K562 (cell line): ENCODE measurements at places on chromosomes 16 and 17. TPM values are rescaled to one million over a fixed set of nuclear protein-coding genes. Genes with fewer than 3 reads are reported as not detected.

The AGRP gene
- not detected in 2 replicates for total RNA-seq

The MYLK3 gene
- total RNA-seq, result 10.1 and 10.7 TPM in 2 replicates

The MAF gene
- 0.16 and 0.18 TPM in 2 replicates for total RNA-seq

The MFAP4 gene
- 0.24 and 0.36 TPM in 2 replicates for total RNA-seq

The IL21R gene
- 0.29 and 0.51 TPM in 2 replicates for total RNA-seq

The RPGRIP1L gene
- 4.5 and 5.3 TPM in 2 replicates for total RNA-seq

The SLC2A4 gene
- 3.4 and 3.5 TPM in 2 replicates for total RNA-seq

The TMC6 gene
- 304 and 351 TPM in 2 replicates for total RNA-seq

The CEMP1 gene
- total RNA-seq, result not detected in 2 replicates

The TNS4 gene
- total RNA-seq, result 0.73 and 0.78 TPM in 2 replicates

The CCR7 gene
- 1.1 and 1.3 TPM in 2 replicates for total RNA-seq

The CX3CL1 gene
- total RNA-seq, result 0.09 and 0.16 TPM in 2 replicates

GRCh38 chr17:3575511-3575910 lies 17.9 kb upstream of the TRPV3 start:
- H3K4me1 ChIP-seq, result peaks cover 6% of the 10 kb centered on the region
- no peak overlapping the region for H3K4me3 ChIP-seq
- no peaks in the 10 kb centered on the region for H3K36me3 ChIP-seq

GRCh38 chr17:82294064-82294773 lies 20.7 kb upstream of the CSNK1D start:
- peak overlapping the region; percentile 64 for H3K27ac ChIP-seq
- DNase-seq, result no peak
- H3K4me1 ChIP-seq, result peaks cover 75% of the 10 kb centered on the region
- no peaks in the 10 kb centered on the region for H3K27me3 ChIP-seq
- peak overlapping the region; percentile 32 for H3K4me3 ChIP-seq

GRCh38 chr16:4494746-4495490 lies 18.7 kb downstream of the HMOX2 start:
- H3K4me1 ChIP-seq, result no peaks in the 10 kb centered on the region
- H3K4me3 ChIP-seq, result no peak overlapping the region
- H3K27me3 ChIP-seq, result no peaks in the 10 kb centered on the region
- H3K27ac ChIP-seq, result no peak overlapping the region
- peaks cover 37% of the 10 kb centered on the region for H3K36me3 ChIP-seq

DNA sequence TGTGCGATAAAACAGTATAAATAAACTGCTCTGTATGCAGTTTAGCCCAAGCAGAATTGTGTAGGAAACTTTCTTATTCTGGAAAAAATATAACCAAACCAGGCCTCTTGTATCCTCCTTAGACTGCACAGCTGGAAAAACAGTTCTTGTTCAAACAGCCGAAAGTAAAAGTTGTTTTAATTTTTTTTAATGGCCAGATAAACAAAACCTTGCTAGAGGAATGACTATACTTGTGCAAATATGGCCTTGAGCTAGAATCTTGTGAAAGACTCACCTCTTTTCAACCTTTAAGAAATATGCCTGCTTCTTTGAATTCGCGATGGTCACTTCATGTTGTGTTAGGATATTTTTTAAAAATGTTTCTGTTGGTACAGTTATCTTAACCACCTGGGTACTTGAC lies 114.5 kb upstream of the MAF start:
- H3K27ac ChIP-seq, result no peak overlapping the region
- H3K4me3 ChIP-seq, result no peak overlapping the region
- no peaks in the 10 kb centered on the region; the same call in 2 of the 3 replicates for H3K27me3 ChIP-seq
- H3K4me1 ChIP-seq, result no peaks in the 10 kb centered on the region
- H3K36me3 ChIP-seq, result no peaks in the 10 kb centered on the region

GRCh38 chr16:89811321-89811720 lies 5.1 kb downstream of the FANCA start:
- H3K27ac ChIP-seq, result no peak overlapping the region
- DNase-seq, result no peak
- no peaks in the 10 kb centered on the region for H3K27me3 ChIP-seq
- H3K36me3 ChIP-seq, result peaks cover 69% of the 10 kb centered on the region

DNA sequence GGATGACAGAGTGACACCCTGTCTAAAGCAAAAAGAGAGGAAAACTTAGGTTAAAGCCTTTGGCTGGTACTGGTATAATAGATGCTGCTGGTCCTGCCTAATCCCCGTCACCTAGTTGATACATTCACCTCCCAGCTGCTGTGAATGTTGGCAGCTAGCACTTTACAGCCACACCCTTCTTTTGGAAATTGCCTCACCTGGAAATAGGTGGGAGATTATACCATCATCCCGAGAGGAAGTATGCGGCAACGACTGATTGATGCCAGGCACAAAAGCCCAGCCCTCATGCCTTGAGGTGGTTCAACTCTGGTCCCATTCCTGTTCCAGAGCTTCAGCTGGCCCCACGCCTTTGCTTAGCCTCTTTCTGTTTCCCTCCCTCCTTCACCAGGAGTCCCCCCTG lies 53.2 kb upstream of the SIAH1 start:
- no peaks in the 10 kb centered on the region for H3K36me3 ChIP-seq
- H3K4me1 ChIP-seq, result no peaks in the 10 kb centered on the region
- no peak for DNase-seq
- H3K4me3 ChIP-seq, result no peak overlapping the region
- H3K27ac ChIP-seq, result no peak overlapping the region
- peaks cover 14% of the 10 kb centered on the region; the same call in 2 of the 3 replicates for H3K27me3 ChIP-seq

GRCh38 chr17:55332296-55333041 lies 67.7 kb downstream of the HLF start:
- H3K4me3 ChIP-seq, result no peak overlapping the region
- DNase-seq, result no peak
- no peak overlapping the region for H3K27ac ChIP-seq
- no peaks in the 10 kb centered on the region for H3K36me3 ChIP-seq

DNA sequence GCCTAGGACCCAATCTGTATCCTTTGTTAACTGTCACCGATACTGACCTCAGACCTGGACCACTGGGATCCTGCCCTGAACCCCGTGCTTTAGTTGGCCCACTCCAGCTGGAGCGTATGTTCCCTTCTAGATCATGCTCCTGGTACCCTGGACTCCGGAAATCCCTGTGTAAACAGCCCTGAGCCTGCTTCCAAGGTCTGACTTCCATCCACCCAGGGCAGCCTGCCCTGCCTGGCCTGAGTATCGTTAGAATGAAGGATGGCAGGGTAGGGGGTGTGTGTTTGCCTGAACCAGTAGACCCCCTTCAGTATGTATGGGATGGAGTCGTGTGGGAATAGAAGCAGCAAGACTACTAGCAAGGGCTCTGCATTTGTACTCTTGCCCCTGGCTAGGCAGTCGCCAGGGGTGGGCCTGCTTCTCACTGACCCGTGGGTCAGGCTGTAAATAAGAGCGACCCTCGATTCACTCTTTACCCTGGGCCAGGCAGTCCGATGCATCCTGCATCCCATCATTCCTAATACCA lies 691 bp upstream of the TMEM98 start:
- peak overlapping the region; percentile 69; the same call in 1 of the 3 replicates for H3K27ac ChIP-seq
- DNase-seq, result no peak
- H3K4me1 ChIP-seq, result peaks cover 23% of the 10 kb centered on the region
- H3K4me3 ChIP-seq, result peak overlapping the region; percentile 69
- no peaks in the 10 kb centered on the region for H3K27me3 ChIP-seq

- DNase-seq, result no peak
- H3K4me1 ChIP-seq, result peaks cover 15% of the 10 kb centered on the region
- peaks cover 53% of the 10 kb centered on the region; the same call in 1 of the 3 replicates for H3K36me3 ChIP-seq
- H3K27me3 ChIP-seq, result no peaks in the 10 kb centered on the region
Measured at GRCh38 chr16:70683146-70683944, 2.5 kb downstream of the MTSS2 start.

DNA sequence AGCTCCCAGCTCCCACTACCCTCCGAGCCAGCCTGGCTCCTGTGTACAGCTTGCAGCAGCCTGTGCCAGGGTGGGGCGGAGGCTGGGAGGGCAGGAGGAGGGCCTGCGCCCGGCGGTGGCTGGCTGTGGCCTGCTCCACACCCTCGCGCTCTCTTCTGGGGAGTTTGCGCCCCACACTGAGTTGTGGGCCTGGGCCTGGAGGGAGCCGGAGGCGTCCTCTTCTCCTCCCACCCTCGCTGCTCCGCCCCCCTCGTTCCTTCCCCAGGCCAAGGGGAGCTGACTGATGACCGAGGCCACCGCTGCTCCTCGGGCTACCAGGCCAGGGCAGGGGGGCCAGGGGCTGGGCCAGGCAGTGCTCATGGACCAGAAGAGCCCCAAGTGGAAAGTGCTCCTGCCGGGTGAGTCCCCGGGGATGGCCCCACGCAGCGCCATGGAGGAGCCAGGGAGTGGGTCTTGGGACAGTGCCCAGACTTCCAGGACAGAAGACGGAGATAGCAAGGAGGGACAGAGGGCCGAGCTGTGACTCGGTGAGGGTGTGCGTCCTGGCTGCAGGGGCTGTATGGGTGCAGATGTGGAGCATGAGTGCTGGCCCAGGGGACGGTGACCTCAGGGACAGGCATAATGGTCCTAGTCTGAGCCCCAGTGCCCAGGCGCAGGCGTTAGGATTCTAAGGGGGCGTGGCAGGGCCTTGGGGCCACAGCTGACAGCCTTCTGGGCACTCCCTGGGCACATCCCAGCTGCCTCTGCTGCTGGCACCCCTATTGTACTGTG lies 242.1 kb upstream of the GSE1 start:
- DNase-seq, result peak; percentile 71
- H3K4me1 ChIP-seq, result peaks cover 89% of the 10 kb centered on the region
- H3K36me3 ChIP-seq, result no peaks in the 10 kb centered on the region

DNA sequence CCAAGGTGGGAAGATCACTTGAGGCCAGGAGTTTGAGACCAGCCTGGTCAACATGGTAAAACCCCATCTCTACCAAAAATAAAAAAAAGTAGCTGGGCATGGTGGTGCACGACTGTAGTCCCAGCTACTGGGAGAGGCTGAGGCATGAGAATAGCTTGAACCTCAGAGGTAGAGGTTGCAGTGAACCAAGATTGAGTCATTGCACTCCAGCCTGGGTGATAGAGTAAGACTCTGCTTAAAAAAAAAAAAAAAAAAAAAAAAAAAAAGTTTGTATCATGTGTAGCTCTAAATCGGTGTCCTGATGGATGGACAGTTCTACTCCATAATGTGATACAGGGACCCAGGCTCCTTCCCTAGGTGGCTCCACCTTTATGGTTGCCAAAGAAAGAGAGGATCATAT lies 497.1 kb upstream of the RBFOX1 start:
- H3K4me1 ChIP-seq, result no peaks in the 10 kb centered on the region
- H3K27me3 ChIP-seq, result no peaks in the 10 kb centered on the region
- no peaks in the 10 kb centered on the region for H3K36me3 ChIP-seq
- H3K4me3 ChIP-seq, result no peak overlapping the region
- H3K27ac ChIP-seq, result no peak overlapping the region

- H3K27me3 ChIP-seq, result peaks cover 9% of the 10 kb centered on the region
- H3K4me1 ChIP-seq, result no peaks in the 10 kb centered on the region
- H3K36me3 ChIP-seq, result peaks cover 12% of the 10 kb centered on the region; the same call in 1 of the 3 replicates
- DNase-seq, result peak; percentile 61
- H3K27ac ChIP-seq, result no peak overlapping the region
- H3K4me3 ChIP-seq, result no peak overlapping the region
Measured at GRCh38 chr16:30005341-30006094, 5.3 kb downstream of the DOC2A start.

GRCh38 chr17:14046978-14047377 lies 22.3 kb upstream of the COX10 start:
- no peaks in the 10 kb centered on the region for H3K4me1 ChIP-seq
- H3K27ac ChIP-seq, result no peak overlapping the region
- H3K4me3 ChIP-seq, result no peak overlapping the region
- H3K27me3 ChIP-seq, result no peaks in the 10 kb centered on the region

DNA sequence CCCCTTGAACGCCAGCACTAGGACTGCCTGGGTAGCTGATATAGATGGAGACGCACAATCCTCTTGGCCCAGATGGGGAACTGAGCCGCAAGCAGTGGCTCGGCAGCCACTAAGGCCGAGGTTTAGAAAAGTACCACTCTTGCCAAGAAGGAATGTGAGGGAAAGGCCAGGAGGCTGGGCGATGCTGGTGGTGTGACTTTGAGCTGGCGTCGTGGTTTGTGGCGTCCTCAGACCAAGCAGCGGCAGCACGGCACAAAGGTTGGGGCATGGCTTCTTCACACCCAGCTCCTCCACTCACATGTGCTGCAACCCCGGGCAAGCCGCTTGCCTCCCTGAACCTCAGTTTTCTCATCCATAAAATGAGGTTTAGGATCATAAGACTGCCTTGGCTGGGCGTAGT lies 15.6 kb downstream of the DCAKD start:
- H3K4me3 ChIP-seq, result no peak overlapping the region
- H3K36me3 ChIP-seq, result peaks cover 36% of the 10 kb centered on the region
- H3K27me3 ChIP-seq, result no peaks in the 10 kb centered on the region
- no peak for DNase-seq
- no peak overlapping the region for H3K27ac ChIP-seq

- H3K27me3 ChIP-seq, result no peaks in the 10 kb centered on the region
- H3K4me3 ChIP-seq, result no peak overlapping the region
- no peak for DNase-seq
- H3K27ac ChIP-seq, result no peak overlapping the region
- H3K36me3 ChIP-seq, result peaks cover 10% of the 10 kb centered on the region; the same call in 1 of the 3 replicates
Measured at GRCh38 chr17:44171931-44172455, 1.5 kb downstream of the ASB16 start.

DNA sequence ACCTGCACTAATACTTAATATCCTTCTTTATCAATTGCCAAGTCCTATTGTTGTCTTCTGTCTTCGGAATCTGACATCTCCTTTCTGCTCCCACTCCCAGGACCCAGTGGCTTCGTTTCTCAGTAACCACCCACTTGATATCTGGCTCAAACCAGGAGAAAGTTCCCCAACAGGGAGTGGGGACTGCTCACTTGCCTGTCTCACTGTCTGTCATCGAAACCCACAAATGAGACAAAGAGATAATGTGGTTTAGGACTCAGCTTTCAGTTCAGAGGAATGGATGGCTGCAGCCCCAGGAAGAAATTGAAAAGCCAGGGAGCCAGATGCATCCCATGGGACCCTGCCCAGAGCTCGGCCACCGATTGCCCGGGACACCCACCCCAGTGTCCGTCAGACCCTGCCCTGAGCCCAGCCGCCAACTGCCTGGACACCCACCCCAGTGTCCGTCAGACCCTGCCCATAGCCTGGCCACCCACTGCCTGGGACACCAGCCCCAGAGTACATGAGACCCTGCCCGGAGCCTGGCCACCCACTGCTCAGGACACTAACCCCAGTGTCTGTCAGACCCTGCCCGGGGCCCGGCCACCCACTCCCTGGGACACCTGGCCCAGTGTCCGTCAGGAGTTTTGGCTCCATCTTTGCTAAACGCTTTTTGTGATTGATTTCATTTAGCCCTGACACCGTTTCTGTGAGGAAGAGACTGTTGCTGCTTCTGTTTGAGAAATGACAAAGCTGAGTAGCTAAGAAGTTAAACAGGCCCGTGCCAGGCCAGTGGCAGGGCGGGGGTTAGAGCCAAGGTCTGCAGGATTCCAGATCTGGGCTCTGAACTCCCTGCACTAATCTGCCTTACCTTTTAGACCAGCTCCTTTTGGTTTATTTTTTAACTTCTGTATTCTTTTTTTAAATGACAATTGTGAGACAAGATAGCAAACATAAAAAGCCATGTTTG lies 251.4 kb downstream of the PHKB start:
- no peak overlapping the region for H3K4me3 ChIP-seq
- H3K4me1 ChIP-seq, result no peaks in the 10 kb centered on the region
- no peak overlapping the region for H3K27ac ChIP-seq
- peak; percentile 11 for DNase-seq
- H3K36me3 ChIP-seq, result no peaks in the 10 kb centered on the region
- H3K27me3 ChIP-seq, result peaks cover 2% of the 10 kb centered on the region; the same call in 1 of the 3 replicates

GRCh38 chr16:3256146-3256865 lies at the start of gene MEFV:
TSS of gene MEFV (minus strand) at chr16:3256633. CDS start at chr16:3256587, 46 bp downstream.
- peaks cover 8% of the 10 kb centered on the region for H3K4me1 ChIP-seq
- no peak for DNase-seq
- H3K4me3 ChIP-seq, result no peak within 1 kb of the TSS
- H3K36me3 ChIP-seq, result no peaks in the 10 kb centered on the region
- H3K27me3 ChIP-seq, result peaks cover 50% of the 10 kb centered on the region
